ENCODE measurements at places on chromosomes 2 and 18.
A peak's percentile ranks its signal among the peaks of the same experiment; 100 is the strongest.

GRCh38 chr2:206657087-206657486 is 14.8 kb downstream of the FAM237A start:
- no peak for DNase-seq

DNA sequence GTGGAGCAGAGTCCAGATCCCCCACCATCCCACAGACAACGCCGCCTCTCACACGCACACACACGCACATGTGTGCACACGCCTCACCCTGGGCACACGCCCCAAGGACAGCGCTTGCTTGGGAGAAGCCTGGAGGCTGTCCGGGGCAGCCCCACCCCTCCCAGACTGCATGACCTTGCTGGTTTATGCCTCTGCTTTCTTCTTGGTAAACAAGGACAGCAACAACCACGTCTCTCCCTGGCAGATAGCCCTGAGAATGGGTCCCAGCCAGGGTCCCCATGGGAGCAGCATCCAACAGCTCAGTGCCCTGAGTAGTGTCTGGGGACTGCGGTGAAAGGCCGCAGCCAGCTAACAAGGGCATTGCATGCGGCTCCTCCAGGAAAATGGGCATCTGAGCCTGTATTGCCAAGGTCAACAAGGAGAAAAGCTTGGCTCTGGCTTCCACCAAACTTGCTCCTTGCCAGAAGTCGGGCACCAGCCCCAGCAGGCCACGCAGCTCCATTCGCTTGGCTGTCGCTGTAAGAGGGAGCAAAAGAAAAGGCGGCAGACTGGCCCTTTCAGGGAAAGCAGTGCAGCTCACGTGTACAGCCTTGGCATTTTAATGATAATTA is 234.6 kb downstream of the EIPR1 start:
- DNase-seq = no peak

DNA sequence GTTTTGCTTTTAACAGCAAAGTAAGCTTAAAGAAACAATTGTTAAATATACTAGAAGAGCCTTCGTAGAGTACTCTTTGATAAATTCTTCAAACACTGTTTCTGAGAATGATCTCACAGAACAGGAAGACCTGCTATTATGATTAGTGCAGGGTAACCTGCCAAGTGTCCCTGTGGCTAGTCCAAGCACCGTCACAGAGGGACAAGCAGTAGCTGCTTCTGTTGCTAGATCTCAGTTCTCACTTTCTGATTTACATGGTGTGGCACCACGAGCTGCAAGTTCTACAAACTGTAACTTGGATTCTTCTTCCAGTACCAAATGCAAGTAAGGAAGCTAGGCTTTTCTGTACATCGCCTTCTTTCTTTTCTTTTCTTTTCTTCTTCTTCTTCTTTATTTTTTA is 121.5 kb downstream of the PIEZO2 start:
- no peak for DNase-seq

DNA sequence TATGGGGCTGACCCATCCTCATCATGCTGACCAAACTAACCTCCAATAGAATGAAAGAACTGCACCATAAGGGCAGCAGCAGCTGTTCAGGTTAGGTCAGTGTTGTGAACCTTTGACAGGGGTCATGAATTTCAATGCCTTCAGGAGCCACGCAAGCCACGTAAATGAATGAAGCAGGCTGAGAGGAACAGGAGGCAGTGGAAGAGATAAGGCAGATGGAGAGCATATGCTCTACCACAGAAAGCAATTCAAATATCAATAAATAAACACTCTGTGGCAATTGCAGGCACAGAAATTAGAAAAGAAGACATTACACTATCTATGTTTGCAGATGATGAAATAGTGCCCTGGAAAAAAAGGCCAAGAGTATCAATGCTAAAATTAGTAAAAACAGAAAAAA is 56.3 kb downstream of the SCG2 start:
- DNase-seq = no peak

GRCh38 chr2:104774631-104775030 is 79.3 kb upstream of the POU3F3 start:
- no peak for DNase-seq

GRCh38 chr2:74026687-74027241 is 42.1 kb downstream of the TET3 start:
- no peak for DNase-seq

GRCh38 chr2:200425026-200425821 is 84.6 kb downstream of the KCTD18 start:
- no peak for DNase-seq

DNA sequence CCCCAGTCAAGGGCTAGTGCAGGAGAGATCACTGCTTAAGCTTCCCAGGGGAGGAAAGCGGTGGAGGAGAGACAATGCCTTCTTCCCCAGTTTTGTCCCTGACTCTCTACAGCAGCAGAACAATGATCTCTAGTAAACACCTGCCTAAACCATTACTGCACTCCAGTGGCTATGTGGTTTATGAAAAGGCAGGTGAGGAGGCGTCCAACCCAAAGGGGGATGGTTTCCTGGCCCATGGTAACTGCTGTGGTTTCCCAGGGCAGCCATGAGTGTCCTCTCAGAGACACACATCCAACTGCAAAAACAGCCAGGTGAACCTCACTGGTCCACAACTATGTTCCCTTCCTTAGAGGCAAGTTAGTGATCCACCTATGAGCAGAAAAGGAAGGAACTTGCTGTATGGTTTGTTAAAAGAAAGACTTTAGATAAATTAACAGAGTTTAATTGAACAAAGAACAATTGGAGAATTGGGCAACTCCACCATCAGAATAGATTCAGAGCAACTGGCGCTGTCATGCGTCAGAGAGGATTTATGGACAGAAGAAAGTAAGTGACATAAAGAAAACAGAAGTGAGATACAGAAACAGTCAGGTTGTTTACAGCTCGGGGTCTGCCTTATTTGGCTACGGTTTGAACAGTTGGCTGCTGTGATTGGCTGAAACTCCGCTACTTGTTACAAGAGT is 4.8 kb upstream of the TTC39C start:
- DNase-seq = no peak

DNA sequence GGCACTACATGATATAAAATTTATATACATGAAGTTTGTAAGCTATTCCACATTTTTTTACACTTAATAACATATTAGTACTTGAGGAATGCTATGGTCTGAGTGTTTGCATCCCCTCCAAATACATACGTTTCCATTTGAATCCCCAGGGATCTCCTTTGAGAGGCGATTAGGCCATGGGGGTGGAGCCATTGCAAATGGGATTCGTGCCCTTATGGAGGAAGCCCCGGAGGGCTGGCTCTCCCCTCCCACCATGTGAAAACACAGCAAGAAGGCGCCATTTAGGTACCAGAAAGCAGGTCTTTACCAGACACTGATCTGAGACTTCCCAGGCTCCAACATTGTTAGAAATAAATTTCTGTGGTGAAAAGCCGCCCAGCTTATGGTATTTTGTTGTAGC is 20.8 kb upstream of the MBP start:
- DNase-seq = no peak

GRCh38 chr2:189849550-189849949 is 65.3 kb downstream of the PMS1 start:
- DNase-seq = no peak

- DNase-seq = no peak
Observed at GRCh38 chr2:125169764-125170146, 1144.7 kb downstream of the CNTNAP5 start.

GRCh38 chr18:37778417-37779165 is 213.0 kb upstream of the CELF4 start:
- peak; percentile 1 for DNase-seq

- DNase-seq = no peak
Observed at GRCh38 chr18:13394801-13395200, 176.2 kb downstream of the LDLRAD4 start.

DNA sequence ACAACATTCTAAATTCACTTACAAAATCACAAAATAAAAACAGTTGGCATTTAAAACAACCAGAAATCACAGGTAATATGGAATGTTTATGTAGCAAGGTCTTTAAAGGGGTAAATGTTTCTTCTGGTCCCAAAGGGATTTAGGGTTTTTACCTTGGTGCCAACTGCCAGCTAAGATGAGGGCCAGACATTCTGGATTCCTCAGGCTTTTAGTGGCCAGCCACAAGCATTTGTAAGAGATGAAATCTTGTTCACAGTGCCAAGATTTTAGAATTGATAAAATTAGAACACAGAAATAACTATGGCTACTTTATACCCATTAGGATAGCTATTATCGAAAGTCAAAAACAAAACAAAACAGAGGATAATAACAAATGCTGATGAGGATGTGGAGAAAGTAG is 60.4 kb upstream of the CDKL4 start:
- DNase-seq = no peak

DNA sequence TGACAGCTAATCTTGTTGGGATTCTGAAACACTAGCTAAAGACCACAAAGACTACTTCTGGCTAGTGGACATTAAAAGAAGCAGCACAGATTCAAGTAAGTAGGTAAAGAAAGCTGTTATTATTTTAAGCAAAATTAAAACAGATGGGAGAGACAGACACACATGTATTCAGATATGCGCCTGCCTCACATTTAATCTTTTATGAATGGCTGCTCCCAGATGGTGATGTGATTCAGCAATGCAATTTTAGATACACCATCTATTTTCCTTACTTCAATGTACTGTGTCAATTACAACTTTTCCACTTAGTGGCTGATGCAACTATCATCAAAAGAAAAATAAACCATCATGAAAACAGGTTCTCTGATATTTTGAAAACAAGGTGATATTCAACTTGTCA is 133.0 kb upstream of the PGAP1 start:
- DNase-seq = no peak

DNA sequence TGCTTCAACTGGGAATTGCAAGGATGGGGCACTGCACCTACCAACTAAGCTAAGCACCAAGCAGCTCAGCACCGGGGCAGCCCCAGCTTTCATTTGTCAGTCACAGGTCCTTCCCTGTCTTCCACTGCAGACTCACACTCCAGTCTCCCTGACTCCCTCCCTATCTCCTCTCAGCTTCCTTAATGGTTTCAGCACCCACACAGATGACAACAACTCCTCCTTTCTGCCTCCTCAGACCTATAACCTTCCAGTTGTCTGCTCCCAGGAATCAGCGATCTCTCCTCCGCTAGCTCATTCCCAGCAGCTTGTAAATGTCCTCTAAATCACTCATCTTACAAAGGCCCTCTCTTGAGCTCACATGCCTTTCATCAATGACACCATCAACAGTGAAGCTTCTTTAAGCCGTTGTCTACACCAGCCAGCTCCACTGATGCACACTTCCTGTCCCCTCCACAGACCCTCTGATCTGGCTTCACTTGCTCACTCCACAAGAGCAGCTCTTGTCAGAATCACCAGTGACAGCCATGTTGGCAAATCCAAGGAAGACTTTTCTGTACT is 32.1 kb downstream of the CLASP1 start:
- DNase-seq = no peak

DNA sequence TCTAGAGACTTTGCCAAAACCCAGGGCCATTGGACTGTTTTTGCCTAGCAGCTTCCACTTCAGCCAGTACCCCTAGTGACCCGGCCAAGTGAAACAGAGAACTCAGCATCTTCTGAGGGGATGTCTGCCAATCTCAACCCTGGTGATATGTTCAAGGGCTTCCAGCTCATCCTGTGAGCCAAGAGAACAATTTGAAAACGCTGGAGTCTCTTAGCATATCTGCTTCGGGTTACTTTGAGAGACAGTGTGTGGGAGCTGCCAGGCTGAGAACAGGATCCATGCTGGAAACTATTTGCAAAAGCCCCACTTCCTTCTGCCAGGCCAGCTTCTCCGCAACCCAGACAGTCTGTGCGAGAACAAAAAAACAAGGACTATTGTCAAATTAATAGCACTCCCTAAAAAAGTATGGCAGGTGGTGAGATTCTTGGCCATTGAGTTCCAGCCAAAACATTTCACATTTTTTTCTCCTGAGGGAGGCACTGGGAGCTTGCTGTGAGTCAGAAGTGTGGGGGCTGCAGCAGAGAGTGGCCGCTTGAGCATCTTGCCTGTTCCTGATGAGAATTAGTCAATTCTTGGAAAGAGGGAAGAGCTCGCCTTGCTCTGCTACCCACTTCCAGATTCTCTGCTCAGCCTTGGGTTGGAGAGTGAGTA is 395.6 kb upstream of the TRIB2 start:
- DNase-seq = no peak

GRCh38 chr2:196173505-196173904 is 2.1 kb upstream of the STK17B start:
- no peak for DNase-seq

GRCh38 chr18:33839452-33840211 is 261.6 kb downstream of the ASXL3 start:
- no peak for DNase-seq

- DNase-seq = no peak
Observed at GRCh38 chr18:26780520-26781325, 84.8 kb downstream of the AQP4 start.

DNA sequence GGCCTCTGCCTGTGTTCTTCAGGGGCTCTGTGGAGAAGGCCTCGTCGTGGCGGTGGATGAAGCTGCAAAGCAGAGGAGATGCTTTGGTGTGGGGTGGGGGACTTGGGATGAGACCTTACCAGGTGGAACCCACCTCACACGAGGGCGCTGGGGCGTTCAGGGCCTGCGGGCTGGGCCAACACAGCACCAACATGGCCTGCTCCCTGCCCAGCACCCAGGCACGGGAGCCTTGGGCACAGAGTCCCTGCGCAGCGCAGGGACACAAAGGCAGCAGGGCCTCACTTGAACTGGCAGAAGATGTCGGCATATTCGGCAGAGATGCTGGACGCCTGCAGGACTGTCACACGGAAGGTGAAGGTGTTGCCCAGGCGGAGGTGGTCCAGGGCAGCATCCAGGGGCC is 53.8 kb downstream of the AQP12A start:
- no peak for DNase-seq

DNA sequence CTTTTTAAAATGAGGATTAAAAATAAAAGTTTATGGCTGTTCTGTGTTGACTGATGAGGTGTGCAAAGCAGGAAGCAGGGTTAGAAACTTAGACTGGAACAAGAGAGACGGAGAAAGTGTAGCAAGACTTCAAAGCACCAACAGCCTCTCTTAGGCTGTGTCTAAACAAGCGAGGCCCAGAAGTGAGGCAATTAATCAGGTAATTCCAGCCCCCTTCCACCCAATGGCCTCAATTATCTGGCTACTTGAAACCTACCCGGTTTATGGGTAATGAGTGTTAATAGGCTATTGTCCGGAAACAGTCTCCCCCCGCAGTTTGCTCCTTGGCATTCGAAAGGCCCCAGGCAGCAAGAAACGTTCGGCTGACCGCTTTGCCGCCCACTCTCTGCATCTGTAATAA is 171.7 kb upstream of the MYCN start:
- no peak for DNase-seq

- DNase-seq = no peak
Observed at GRCh38 chr2:71449343-71449742, 4.0 kb upstream of the DYSF start.

DNA sequence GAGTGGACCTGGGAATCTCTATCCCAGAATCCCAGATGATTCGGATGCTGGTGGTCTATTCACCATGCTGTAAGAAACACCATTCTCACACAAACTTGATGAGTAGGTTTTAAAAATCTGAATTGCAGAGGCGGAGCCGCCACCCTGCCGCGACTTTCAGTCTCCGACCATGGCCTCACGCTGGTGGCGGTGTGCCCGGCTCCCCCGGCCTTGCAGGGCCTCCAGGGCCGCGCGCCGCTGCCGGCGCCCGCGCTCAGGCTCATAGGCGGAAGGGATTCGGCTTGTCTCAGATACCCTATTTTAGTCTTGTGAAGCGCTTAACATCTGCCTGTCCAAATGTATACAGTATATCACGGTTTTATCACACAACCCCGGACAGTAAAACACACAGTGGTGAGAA is 2.6 kb upstream of the PPM1B start:
- DNase-seq = no peak

Measured in stimulated activated CD4-positive, alpha-beta T cell treated with anti-CD3 and anti-CD28 coated beads, Interleukin-1b, Interleukin-23, amount 100 ng/mL, for 24 hours (primary cell).